ENCODE measurements at places on chromosomes 13 and 19. TPM values are rescaled to one million over a fixed set of nuclear protein-coding genes. Genes with fewer than 3 reads are reported as not detected.

- no peak for ATAC-seq
These were observed 107.8 kb upstream of the ATXN8OS start for GRCh38 chr13:69999875-70000274.

DNA sequence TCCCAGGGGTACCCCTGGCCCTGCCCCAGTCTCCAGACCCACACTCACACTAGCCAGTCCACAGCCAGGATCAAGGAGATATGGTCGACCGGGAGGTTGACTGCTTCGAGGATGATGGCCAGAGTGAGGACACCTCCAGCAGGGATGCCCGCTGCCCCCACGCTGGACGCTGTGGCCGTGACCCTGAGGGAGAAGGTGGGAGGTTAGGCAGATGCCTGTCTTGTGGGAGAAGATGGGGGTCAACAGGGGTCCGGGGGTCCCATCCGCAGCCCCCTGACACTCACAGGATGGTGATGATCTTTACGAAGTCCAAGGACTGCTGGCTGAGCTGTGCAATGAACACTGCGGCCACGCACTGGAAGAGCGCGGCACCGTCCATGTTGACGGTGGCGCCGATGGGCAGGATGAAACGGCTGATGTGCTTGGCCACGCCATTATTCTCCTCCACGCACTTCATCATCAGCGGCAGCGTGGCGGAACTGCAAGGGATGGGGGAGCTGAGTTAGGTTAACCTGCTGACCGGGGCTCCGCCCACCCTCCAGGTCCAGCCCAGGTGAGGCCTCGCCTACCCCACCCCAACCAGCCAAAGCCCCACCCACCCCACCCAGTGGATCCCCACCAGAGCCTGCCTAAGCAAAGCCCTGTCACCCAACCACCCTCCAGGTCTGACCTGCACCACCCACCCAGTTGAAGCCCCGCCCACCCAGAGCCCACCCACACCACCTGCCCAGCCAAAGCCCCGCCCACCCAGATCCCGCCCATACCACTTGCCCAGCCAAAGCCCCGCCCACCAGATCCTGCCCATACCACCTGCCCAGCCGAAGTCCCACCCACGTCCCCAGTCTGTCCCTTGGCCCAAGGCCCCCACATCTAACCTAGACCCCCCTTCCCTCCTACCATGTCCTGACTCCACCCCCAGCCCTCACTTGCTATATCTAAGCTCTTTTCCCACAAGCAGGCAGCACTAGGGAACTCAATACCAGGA is 11.2 kb downstream of the SLC1A5 start:
- peak; percentile 36 for ATAC-seq

Gene KASH5
- total RNA-seq: not detected

Gene POU2F2
- 1.00 TPM for total RNA-seq

GRCh38 chr13:65789815-65790214 is 1440.3 kb downstream of the PCDH9 start:
- ATAC-seq: no peak

Gene SLC46A3
- total RNA-seq: 0.84 TPM

GRCh38 chr13:75748874-75749273 is 112.7 kb downstream of the LMO7 start:
- no peak for ATAC-seq

- no peak for ATAC-seq
These were observed 65.6 kb downstream of the IRS2 start for GRCh38 chr13:109720758-109721184.

Gene SSBP4
- total RNA-seq: 15.7 TPM

- ATAC-seq: no peak
These were observed 54.6 kb upstream of the FAM124A start for GRCh38 chr13:51167393-51168191.

DNA sequence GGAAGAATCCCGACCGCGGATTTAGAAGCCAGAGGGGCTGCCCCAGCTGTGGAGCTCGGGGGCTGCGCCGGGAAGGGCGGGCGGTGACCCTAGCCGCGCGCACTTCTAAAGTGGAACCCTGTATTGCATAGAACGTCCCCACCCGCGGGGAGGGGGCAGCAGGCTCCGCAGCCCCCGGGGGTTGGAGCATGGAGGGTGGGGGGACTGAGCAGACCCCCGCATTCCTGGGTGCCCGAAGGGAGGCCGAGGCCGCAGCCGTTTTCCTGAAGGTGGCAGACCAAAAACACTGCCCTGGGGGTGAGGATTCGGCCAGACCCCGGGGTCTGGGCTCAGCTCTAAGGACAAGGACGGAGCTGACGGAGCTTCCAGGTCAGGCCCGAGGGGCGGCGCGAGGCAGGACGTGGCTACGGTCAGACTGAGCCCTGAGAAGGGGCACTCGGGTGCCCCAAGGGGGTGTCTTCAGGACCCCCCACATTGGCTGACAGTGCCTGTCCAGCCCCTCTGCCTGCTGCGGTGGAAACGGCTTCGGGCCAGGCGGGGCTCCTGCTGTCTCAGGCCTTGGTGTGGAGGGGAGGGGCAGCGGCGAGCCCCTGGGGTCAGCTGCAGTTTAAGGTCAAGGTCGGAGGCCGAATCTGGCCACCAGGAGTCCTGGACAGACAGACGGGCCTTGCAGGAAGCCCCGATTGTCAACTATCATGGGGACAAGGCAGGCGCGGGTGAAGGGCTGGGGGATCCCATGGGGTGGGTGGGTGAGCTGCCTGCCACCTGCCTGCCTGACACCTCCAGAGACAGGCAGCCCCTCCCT is 12.6 kb downstream of the MKNK2 start:
- ATAC-seq: no peak

- no peak for ATAC-seq
These were observed 15.2 kb upstream of the ERCC5 start for GRCh38 chr13:102830646-102831045.

- ATAC-seq: no peak
These were observed 1460.3 kb downstream of the UQCRFS1 start for GRCh38 chr19:27752530-27753184.

DNA sequence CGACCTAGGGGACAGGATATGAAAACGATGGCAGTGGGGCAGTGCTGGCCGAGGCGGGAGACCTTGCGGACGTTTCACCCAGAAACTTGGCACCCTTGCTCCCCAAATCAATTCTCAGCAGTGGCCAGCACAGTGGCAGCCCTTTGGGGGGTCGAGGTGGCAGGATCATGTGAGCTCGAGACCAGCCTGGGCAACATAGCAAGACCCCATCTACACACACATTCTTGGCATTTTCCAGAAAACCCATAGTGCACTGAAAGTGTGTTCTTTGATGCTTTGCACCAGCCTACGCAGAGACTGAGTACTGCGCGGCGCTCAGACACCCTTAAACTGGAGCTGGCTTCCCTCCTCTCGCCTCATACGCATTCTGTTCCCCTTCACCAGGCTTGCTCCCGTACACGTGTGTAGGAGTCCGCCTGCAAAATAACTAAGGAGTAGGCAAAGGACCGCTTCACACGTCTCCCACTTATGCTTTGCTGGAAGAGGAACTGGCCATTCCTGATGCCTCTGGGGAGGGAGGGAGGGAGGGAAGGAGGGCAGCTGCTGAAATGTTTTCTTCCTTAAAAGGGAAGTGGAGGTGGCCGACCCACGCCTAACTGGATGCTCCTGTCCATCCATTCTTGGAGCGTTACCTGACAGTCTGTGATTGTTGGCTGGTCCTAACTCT is 23.5 kb upstream of the MIER2 start:
- ATAC-seq: no peak

Gene LGALS16
- not detected for total RNA-seq

Gene LILRB4
- 0.48 TPM for total RNA-seq

Measured in esophagus mucosa (tissue), 1 donor.